Caudate nucleus (tissue), 63 donors: ENCODE measurements at places on chromosomes 1 and 21.

DNA sequence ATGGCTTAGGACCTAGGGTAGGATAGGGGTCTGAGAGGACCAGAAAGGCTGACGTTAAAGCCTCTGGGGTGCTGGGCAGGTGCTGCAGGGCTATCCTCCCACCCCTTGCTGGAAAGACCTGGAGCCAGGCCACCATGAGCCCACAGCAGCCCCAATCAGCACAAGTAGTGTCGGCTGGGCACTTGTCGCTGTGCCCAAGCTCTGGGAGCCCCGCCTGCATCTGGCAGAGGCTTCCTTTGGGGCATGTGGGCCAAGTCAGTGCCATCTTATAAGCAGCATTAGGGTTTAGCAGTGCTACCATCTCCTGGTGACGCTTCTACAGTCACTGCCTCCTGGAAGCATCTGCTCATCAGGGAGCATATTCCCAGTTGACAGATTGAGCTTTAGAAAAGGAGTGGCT lies 31.3 kb downstream of the MAN1C1 start:
- no peak for DNase-seq

- DNase-seq: no peak
Measured at GRCh38 chr1:148362626-148363438, 120.3 kb downstream of the PPIAL4G start.

DNA sequence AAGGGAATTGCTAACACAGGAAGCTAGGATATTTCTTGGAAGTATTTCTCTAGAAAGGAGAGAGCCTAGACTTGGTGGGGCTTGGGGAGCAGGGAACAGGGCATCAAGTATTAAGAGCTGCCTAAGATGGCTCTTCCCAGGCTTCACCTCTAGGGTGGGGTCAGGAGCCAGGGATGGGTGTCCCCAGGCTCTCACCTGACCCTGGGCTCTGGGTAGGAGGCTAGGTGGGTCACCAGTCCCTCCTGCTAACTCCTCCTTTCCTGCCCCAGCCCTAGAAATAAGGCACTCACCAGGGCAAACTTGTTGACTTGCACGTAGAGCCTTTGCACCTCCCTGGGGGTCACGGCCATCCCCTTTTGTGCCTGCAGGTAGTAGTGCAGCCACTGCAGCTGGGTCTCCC lies 15.0 kb downstream of the ETNK2 start:
- no peak for DNase-seq

- DNase-seq: no peak
Measured at GRCh38 chr21:36626791-36627190, 72.1 kb upstream of the SIM2 start.

DNA sequence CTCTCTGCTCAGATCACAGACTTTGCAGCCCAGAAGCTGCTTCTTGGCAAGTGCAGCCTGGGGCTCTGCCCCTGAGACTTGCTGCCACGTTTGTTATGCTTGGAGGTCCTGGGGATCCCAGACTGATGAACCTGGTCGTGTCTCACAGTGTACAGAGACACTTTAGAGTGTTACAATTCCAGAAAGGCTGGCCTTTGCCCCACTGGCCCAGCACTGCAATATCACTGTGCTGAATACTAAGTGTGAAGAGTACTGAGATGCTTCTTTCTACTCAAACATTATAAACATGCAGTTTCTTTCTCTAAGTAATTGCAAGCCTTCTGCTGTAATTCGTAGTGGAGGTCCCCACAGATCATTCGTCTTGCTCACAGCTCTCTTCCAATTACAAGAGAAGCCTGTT lies 133.2 kb downstream of the MAP3K21 start:
- no peak for DNase-seq

DNA sequence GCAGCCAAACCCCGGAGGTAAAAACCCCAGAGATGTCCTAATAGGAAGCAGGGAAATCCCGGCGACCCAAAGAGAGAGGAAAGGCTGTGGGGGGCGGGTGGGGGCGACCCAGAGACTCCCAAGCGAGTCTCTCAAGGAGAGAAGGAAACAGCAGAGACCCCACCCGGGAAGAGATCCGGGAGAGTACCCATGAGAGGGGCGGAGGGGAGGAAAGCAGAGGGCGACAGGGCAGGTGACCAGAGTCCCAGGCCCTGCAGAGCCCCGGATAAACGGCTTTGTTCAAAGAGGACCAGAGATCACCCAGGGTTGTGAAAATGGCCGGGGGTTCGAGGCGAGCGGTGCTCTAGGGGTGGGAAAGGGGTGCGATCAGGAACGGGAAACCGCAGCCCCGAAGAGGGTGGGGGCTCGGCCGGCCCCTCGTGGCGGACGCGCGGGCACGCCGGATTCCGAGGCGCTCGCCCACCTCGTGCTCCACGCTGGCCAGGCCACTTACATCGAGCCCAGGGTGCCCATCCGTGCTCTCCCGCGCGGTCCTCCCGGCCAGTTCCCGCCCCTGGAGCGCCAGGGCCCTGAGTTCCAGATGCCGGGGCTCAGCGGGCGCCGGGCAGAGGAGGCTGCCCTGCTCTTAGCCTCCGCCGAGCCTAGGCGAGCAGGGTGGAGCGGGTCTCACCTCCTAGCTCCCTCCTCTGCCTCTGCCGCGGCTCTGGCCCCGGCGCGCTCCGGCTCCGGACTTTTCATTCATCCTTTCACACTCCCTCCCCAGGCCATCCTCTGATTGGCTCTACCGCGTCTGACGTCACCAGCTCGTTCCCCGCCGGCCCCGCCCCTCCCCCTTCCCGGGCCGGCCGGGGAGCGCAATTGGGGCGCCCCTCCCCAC lies 52.3 kb downstream of the RHBG start:
- peak; percentile 88 for DNase-seq

DNA sequence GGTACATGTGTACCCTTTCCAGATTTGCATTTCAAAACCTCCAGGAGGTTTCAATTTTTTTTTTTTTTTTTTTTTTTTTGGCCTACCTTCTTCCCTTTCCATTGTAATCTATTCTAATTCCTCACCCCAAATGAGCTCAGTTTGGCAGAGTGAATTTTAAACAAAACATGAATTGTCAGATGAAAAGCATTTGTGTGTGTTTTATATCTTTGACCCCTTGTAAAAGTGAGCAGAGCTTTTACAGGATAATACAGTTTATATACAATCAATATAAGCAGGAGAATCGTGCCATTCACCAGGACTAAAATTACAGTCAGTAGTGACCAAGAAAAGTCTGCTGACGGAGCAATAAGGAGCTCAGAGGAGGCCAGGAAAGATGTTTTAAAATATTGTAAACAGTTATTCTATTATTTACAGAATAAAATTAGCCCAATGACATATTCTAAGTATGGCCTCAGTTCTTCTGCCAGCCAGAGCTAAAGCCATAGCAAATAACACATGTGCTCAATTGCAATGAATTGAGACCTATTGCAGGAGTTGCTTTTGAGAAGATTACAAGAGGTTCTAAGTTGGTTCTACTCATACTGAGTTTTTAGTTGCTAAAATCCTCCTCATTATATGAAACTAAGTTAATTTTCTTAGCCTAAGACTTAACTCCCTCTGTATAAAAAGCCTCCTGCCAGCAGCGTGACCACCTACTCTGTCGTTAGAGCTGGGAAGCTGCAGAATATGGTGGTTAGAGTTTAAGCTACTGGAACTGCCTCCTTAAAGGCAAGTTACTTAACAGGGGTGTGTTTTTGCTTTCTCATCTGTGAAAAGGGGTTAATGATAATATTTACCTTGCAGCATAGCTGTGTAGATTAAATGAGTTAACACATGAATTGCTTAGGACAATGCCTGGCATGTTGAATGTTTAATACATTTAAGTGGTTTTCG lies 50.8 kb upstream of the ZNF326 start:
- no peak for DNase-seq

DNA sequence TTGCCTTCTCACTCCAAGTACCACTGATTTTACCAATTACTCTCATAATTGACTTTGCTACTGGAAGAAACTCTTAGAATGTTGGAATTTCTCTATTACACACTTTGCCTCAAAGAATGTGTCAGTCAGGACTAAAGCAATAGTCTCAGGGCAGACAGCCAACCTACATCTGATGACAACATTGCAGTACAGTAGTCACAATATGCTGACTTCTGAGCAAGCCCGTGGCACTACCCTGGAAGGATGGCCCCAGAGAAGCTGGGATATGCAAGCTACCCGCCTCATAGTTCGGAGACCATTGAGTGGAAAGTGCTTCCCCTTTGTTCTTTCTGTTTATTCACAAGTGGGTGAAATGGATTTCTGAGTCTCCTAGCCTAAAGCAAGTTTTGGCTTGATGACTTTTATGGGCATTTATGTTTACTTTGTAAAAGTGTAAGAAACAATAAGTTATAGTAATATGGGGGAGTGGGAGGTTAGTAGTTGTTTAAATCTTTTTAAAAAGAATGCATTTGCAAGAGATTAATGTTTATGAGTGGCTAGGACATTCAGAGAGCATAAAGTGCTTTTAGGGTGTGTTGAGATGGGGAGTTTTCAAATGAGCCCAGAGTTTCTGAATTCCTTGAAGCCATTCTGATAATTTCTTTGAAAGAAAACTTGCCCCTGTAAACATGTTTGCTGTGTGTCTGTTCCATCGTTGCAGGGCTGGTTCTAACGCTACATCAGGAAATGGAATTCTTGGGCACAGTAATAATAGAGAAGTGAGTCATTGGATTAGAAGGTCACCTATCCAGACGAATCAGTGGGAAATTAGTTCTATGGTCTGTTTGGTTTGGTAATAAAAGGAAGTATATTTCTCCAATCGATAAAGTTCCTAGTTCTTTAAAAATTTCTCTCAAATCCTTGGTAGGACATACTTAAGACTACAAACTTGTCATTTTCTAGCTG lies 63.8 kb downstream of the LMO4 start:
- no peak for DNase-seq

DNA sequence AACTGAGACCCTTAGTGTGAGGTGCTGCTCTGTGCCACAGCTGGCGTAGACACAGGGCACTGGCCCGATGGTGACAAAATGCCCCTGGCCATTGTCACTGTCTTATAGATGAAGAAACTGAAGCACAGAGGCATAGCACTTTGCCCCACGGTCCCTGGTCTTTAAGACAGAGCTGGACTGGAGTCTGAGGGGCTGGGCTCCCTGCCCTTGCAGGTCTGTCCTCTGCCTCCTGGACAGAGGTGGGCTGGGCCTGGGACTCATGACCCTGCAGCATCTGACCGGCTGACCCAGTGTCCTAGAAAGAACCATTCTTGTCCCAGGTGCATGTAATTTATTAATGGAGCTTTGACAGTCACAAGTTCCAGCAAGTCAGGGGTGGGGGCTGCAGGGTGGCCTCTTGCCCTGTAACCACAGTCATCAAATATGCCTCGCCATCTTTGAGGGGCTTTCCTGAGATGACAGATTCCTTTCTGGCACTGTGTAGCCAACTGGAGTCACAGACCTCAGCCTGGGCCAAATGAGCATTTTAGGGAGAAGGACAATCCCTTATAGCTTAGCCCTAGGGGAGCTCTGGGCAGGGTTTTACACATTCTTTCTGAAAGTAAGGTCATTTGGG lies 6.1 kb downstream of the SLFNL1 start:
- DNase-seq: no peak

- DNase-seq: no peak
Measured at GRCh38 chr1:212030936-212031528, 4.3 kb downstream of the INTS7 start.

DNA sequence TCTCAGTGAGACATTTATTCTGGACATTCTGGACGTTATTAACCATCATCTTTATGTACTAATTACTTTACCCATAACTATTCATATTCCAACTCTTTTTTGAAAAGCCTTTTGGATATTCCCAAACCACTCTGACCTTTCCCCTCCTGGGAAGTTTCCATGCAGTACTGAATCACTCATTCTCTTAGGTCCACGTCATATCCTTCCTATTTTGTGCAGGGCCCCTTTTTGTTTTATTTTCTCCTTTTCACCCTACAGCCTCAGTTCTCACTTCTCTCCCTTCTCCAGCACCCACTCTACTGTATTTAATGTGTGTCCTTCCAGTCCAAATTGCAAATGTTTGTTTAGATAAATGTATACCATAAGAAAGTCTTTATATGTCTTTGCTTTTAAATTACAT lies 16.4 kb upstream of the ATP1A1 start:
- DNase-seq: no peak

DNA sequence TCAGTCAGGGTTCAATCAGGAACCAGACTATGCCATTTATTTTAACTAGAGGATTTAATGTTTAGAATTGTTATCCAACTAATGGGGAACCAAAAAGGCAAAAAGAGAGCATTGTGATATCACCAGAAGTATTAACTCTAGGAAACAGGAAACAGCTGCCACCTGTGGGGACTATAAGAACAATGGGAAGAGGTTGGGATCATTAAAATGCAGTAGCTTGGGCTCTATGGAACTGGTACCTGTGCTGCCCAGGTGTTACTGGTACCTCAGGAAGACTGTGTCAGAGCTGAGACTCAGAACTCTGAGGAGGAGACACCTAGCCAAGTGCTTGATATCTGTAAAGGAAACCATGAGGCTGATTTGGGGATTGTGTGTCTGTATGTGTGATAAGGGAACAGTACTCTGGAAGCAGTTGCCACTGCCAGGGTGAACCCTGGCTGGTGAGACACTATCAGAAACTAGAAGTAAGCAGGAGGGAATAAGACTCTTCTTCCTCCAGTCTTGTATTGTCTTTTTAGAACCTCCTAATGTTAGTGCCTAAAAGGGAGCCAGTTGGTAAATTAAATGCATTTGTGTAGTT lies 49.4 kb downstream of the MAN1A2 start:
- no peak for DNase-seq

DNA sequence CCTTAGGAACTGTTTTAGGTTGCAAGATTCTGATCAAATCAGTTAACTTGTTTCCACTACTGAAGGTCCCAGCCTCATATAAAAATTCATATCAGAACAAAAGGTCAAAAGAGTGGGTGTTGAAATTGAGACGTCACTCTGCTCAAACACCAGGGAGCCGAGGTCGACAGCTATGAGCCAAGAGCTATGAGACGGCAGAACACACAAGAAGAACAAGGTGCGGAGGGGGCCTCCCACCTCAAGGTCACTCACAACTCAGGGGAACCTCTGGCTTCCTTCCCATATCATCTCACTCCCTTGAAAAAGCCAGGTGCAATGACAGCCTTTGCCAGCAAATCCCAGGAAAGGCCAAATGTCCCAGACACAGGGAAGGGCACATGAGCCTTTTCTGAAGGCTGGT lies 749 bp downstream of the SEC16B start:
- DNase-seq: no peak

GRCh38 chr1:115572710-115573109 lies 69.1 kb upstream of the VANGL1 start:
- no peak for DNase-seq

- no peak for DNase-seq
Measured at GRCh38 chr1:186188736-186189135, 186.3 kb downstream of the TPR start.

DNA sequence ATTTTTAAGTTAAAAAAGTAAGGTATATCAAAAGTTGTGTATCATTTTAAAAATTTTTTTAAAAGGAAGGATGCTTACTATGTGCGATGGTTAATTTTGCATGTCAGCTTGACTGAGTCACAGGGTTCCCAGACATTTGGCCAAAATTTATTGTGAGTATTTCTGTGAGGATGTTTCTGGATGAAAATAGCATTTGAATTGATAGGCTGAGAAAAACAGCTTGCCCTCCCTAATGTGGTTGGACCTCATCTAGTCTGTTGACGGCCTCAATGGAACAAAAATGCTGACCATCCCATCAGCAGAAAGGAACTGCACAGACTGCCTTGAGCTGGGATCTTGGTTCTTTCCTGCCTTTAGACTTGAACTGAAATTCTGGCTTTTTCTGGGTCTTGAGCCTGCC lies 724.5 kb downstream of the NCAM2 start:
- no peak for DNase-seq
